ENCODE measurements at places on chromosomes 2 and 18. TPM values are rescaled to one million over a fixed set of nuclear protein-coding genes. Genes with fewer than 3 reads are reported as not detected.

DNA sequence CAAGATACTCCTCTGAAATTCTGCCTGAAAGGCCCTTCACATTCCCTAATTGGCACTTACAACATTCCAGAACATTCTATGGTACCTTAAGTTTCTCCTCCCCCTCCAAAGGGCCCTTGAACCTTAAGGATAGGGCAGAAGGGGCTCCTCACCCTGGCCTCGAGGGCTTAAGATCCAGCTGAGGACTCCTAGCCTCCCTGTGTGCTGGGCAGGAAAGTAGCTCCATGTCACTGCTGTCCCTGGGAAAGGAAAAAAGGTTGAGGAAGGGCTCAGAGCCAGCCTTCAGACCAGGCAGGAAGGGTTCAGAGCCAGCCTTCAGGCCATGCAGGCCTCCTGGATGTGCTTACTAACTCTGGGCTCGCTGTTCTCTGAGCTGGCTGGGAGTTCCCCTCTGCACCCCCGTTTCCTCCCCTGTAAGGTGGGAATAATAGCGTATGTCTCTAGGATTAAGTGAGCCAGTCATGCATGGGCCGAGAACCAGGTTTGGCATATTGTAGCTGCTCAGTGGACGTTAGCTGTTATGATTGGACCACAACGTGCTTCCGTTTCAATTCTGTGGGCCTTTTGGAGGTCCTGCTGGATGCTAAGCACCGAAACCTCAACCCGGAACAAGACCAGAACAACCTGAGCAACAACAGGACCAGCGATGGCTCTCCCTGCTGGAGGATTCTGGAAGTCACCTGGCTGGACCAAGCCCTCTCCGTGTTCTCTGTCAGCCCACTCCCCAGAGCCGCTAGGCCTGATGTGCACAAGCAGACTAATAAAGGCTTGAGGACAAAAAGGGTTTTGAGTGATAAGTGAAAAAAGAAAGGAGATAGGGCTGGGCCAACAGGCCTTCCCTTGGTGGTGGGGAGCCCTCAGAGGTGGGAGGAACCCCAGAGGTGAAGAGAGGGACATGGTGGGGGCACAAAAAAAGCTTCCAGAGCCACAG, 1.0 kb upstream of the B3GNT7 start:
- DNase-seq: no peak

GRCh38 chr2:216519154-216519762, 20.6 kb downstream of the RPL37A start:
- no peak for DNase-seq

GRCh38 chr18:46677611-46678010, 20.6 kb upstream of the LOXHD1 start:
- no peak for DNase-seq

DNA sequence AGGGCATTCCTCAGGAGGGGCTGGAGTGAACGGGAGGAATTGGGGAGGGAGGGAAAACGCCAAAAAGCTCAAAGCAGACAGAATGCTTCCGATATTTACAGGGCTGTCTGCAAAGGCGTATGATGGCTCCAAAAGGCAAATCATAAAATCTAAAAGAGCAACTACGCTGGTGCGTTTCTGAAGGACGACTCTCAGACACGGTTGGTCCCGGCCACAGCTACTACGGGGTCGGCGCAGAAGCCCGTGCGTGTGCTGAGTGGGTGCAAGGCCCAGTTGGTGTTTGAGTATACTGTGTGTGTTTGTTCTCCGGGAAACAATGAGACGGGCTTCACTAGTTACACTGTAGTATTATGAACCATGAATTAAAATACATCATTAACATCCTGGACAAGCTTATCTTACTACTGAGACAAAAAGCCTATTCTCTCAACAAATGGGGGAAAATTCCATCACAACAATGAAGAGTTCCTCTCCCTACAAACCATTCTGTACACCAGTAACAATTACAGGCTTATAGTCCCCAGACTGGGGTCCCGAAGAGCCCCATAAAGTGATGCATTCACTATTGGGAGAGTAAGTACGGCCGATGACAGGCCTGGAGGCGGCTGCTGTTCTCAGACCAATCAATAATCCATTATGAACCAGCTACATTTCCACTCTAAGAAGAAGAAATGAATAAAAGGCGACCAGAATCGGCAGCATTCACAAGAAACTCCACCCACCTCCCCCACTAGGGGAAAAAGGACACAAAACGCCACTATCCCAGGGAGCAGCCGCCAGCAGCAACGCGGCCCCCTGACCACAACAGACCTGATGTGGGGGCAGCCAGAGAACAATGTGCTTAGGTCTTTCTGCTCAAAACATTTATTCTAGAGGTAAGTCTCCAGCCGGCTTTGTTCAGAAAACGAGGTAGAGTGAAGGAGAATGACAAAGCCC, 43.4 kb downstream of the ZNF516 start:
- no peak for DNase-seq

GRCh38 chr2:11375025-11375688, 30.7 kb upstream of the ROCK2 start:
- no peak for DNase-seq

- DNase-seq: no peak
Measured at GRCh38 chr18:29137773-29138495, 961.0 kb upstream of the CDH2 start.

DNA sequence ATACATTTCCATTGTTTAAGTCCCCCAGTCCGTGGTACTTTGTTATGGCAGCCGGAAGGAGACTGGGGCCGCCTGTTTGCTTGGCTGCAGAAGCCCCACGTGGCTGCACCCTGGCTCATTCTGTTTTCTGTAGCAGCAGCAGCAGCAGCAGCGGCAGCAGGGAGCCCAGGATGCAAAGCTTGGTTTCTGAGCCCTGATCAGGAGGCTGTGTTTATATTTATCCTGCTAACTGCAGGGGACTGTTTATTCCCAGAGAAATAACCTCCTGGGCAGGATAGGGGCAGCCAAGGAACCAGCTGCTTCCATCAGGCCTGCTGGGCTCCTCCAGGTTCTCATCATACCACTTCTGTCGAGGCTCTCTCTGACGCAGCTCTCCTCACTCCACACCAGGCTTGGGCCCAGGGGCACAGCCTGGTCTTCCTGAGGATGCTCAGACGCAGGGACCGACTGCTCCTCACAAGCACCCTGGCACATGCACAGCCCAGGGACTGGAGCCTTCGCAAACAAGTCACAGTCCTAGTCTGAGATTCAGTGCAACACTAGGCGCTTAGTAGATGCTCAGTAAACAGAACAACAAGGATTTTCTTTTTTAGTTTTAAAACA, 139.0 kb downstream of the MSH2 start:
- no peak for DNase-seq

DNA sequence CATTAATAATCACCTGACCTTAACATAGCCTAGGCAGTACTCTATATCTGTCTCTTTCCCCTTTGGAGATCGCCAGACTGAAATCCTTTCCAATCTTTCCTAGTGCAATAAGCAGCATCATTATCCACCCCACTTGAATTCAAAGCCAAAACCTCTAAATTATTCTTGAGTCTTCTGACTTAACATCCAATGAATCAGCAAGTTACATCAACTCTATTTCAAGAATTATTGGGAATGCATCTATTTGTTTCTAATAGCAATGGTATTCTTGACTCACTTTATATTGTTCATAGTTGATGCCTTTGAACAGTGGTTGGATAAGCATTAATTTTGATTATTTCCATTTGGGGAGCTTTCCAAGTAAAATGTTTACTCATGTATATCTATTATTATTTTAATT, 144.8 kb downstream of the ZNF804A start:
- DNase-seq: no peak

- no peak for DNase-seq
Measured at GRCh38 chr18:1573732-1574131, 669.1 kb downstream of the ADCYAP1 start.

GRCh38 chr18:44594799-44595467, 85.8 kb upstream of the SETBP1 start:
- no peak for DNase-seq

GRCh38 chr2:12534646-12535263, 182.0 kb upstream of the TRIB2 start:
- peak; percentile 66 for DNase-seq

Gene RBMS1
- 54.7 TPM for total RNA-seq

Gene OSR1
- not detected for total RNA-seq

Gene RAB27B
- total RNA-seq: 1.7 TPM

DNA sequence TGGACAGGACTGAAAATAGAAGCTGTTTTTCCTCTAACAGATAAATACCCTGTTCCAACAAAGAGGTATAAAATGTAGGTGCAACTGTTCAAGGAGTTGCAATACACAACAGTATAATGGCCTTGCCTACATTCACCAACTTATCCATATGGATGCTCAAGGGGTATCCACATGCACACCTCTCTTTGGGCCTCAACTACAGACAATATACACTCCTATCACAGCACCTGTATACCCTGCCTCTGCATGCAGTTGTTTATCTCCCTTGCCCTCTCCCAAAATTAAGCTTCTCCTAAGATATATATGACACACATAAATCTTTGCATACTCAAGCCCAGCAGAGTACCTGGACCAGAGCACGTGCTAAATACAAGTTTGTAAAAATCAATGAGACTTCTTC, 37.3 kb downstream of the DARS1 start:
- no peak for DNase-seq

DNA sequence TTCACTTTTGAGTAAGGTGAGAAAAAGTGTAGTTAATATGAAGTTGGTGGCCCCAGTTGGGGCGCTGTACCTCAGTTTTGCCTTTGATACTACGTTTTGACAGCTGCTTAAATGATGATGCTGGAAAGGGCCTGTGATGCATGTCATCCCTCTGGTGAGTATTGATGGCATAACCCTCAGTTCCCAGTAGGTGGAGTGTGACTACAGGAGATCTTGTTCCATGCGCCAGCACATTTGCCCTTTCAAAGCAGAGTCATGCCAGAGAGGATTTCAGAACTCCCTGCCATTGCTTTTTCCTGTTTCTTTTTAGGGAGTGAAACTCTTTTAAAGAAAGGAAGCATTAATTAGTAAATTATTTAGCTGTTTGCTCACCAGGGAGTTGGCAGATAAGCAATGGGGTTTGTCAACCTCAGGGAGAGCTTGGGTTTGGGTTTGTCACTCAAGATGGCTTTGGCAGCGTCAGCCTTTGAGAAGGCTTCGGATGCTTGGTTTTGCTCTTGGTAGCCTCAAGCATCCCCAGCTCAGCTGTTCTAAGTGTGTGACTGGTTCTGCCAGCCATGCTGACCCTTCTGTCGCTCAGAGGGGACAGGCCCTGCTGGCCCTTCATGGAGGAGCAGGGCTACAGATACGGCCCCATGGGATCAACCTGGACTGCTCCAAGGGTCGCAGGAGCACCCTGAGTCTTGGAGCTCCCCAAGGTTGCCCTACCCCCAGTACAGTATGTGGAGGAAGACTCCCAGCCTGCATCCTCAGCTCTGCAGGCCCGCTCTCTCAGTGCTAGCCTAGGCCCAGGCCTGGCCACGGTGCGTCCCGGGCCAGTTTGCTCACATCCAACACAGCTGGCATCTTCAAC, 29.1 kb downstream of the ARMC9 start:
- DNase-seq: peak; percentile 46

Gene TRAPPC8
- 23.1 TPM for total RNA-seq

Gene SCN3A
- 0.94 TPM for total RNA-seq

- no peak for DNase-seq
Measured at GRCh38 chr18:56511996-56512395, 126.4 kb downstream of the TXNL1 start.

DNA sequence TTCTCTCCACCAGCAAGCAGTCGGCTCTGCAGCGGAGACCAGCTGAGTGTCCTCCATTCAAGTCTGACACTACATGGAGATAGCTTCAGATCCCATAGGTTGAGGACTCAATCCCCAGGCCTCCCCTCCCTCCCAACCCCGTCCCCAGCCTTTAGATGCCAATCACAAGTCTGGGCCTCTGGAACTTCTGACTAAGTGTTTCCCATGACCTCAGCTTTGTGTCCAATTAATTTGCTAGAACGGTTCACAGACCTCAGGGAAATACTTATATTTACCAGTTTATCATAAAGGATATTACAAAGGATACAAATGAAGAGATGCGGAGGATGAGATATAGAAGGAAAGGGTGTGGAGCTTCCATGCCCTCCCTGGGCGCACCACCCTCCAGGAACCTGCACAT, 77.4 kb downstream of the MERTK start:
- no peak for DNase-seq

Gene SYT4
- total RNA-seq: not detected

DNA sequence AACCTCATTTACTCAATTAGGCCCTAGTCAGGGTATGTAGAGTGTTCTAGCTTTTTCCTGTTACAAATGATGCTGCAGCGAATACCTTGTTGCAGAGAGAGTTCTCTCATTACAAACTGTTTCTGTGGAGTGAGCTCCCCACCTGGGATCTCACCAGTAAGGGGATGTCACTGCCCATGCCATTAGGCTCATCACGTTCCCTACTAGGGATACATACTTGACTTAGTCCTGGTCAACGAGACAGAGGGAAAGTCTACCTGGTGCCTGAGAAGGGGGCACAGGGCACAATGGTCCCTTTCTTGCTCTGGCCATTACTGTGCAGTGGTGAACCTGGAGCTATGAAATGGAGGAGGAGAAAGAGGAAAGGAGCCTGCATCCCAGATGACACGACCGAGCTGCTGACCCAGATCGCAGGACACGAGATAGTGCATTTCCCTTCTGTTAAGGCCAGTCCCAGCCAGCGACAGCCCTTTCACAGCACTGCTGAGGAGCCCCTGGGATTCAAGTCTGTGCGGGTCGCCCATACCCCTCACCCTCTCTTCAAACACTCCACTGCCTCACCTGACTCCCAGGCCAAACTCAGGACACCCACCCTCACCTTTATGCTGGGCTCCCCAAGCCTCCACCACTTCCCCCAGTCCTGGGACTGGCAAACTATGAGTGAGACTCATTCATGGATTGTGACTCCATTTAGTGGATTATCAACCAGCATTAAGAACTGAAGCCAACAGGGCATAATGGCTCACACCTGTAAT, 16.0 kb downstream of the MALL start:
- DNase-seq: no peak

Gene MERTK
- total RNA-seq: 8.7 TPM

Gene FEV
- not detected for total RNA-seq

Gene ALPP
- total RNA-seq: not detected
